LoVo (cell line): ENCODE measurements at places on chromosomes 12 and 14.
A peak's percentile ranks its signal among the peaks of the same experiment; 100 is the strongest.

GRCh38 chr12:80157645-80158044, 58.3 kb downstream of the OTOGL start:
- DNase-seq = no peak

DNA sequence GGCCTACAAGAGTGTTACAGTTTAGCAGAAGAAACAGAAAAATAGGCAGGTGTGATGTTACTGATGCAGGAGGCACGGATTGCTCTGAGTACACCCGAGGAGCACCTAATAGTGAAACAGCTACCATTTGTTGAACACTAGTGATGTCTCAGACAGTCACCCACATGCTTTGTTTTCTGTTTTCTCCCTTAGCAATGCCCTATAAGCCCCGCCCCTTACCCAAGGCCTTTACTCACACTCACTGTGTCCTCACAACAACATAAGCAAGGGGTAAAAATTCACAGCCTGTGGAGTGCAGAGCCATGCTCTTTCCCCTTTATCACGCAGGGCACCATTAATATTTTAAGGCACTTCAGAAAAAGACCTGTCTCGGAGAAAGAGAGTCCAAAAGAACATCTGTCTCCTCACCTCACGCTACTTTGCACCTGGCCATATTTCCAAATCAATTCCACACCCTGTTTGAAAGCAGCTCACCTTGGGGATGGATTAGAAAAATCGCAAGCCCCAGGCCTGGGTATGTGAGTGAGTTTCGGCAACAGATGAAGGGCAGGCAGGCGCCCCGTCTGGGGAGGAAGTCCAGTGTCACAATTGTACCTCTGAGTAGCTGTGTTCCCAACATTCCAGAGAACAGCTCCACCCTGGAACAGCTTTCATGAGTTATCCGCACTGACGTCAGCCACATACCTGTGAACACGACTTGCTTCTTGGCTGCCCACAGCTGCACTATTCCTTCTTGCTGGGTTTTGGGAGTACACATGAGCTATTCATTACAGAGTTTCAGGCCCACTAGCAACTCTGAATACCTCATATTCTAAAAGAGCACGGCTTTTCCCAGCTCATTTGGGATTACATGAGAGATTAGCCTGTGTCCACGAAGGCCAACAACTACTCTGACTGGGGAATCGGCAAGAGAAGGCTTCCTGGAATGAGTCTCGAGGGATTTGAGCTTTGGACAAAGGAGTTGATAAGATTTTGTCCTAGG, 26.0 kb downstream of the MAPK1IP1L start:
- DNase-seq = peak; percentile 91

DNA sequence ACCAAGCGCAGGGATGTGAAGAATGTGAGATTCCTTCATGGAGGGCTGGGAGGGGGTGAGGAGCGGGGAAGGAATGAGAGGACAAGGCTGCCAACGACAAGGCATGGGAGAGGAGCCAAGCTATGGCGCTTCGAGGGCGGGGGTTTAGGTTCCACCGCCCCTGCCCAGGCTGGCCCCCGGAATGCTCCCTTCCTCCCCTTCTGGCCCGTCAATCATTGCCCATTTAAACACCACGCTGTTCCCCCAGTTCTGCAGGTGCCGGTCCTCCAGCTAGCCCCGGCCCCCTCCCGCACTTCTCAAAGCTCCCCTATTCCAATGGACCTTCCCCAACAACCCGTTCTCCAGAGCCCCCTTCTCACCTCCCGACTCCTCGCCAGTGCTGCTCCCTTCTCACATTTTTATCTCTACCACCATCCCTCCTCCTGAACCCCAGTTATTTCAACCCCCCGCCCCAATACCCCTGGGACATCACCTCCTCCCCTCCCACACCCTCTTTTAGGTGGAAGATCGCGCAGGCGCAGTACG, 428 bp downstream of the RNF41 start:
- DNase-seq = peak; percentile 43

DNA sequence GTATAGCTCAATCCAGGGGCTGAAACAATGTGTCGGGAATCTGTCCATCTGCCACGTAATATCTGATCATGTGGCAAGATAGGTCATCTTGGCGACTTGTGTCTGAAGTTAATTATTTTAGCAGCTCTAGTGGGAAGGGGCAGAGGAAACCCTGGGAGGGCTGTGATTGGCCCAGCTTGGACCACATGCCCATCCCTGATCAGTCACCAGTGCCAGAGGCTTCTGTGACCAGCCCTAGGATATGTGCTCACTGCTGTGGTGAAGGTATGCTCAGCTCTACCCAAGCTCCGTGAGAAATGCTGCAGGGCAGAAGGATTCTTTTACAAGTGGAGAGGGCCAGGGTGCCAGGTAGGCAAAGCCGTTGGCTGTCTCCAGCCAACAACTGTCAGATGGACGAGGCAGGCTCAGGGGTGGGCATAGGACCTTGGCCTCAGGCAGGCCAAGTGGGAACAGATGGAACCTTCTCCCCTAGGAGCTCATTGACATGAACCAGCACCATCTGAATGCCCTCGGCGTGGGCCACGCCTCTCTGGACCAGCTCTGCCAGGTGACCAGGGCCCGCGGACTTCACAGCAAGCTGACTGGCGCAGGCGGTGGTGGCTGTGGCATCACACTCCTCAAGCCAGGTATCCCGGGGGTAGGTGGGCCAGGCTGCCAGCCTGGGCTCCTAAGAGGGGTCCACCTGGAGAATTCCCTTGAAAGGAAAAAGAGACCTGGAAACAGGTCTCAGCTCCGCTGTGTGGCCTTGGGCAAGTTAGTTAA, 21.1 kb downstream of the MVK start:
- no peak for DNase-seq

DNA sequence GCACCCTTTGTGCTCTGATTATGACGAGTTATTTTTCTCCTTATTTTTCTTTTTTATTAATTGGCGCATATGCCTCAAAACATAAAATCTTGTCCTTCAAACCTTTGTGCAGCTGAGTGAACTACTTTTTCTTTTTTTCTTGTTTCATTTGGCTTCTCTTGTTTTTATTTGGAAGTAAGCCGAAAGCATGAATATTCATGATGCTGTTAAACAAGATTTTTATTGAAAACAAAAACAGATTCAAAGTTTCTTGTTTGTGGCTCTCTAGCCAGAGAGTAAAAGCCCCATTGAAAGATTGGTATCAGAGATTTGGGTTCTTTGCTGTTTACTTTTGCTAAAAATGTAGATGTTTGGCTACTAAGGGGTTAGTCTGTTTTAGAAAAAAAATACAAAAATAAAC, 183.8 kb downstream of the TMEM132C start:
- no peak for DNase-seq

- no peak for DNase-seq
These were observed 20.4 kb downstream of the ACVR1B start for GRCh38 chr12:51971679-51972421.

- DNase-seq = peak; percentile 78
These were observed 15.5 kb upstream of the NTN4 start for GRCh38 chr12:95805864-95806671.

DNA sequence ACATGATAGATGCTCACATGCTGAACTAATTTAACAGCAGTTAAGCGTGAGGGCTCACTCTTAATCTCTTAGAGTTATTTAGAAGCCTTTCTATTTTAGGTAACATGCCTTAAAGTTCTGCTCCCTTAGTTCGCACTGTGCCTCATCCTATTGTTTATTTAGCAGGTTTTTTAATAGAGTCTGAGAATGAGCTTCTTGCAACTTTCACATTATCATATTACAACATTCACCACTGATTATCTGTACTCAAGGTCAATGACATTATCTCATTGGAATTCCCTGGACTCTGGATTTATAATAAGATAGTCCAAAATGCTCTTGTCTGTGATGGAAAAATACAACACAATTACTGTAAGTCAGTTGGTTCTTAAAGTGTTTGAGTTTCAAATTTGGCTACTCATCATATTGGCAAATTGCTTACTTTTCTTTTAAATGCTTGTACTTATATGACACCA, 183.6 kb upstream of the SLC38A2 start:
- DNase-seq = no peak
